ENCODE measurements at places on chromosomes 6 and 20.

DNA sequence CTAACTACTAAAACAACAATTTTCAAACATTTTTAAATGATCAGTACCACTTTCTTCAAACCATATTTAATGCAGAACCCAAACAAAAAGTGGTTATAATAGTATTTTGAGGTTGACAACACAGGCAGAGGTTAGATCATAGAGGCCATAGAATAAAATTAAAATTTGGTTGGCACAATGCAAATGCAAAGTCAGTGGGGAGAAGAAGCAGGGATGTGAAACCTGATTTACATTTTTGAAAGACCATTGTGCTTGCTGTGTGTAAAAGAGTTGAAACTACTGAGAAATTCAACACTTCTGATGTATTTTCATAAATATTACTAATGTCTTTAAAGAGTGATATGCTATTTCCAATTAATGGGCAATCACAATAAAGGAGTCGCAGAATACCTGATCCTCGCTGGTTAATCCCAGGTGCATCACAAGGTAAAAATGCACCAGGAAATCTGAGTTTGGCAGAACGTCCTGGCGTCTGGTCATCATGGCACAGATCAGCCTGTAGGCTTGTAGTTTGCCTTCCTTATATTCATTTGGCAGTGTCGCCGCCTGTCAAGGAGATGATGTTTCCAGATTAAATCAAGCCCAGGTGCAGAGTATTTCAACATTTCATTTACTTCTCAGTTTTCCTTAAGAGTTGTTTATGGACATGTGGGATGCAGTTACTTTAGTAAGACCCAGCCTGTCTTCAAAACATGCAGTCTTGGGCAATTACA is 141.2 kb downstream of the RALGAPA2 start:
- DNase-seq = no peak

DNA sequence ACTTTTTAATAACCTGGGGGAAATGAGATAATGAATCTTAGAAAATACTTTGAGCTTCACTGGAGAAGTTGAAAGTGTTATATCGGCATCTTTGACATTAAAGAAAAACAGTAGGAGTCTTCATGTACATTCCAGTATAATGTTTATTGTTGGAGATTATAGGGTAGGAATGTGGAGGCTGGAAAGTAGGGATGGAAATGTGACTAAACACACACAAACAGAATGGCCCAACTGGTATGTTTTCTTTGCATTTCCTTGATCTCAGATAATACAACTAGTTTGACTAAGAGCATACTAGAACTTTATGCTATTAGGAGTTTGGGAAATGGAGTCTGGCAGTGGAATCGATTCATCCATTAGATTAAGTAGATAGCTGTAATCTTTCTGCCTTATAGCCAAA is 10.1 kb upstream of the BAG2 start:
- DNase-seq = no peak

DNA sequence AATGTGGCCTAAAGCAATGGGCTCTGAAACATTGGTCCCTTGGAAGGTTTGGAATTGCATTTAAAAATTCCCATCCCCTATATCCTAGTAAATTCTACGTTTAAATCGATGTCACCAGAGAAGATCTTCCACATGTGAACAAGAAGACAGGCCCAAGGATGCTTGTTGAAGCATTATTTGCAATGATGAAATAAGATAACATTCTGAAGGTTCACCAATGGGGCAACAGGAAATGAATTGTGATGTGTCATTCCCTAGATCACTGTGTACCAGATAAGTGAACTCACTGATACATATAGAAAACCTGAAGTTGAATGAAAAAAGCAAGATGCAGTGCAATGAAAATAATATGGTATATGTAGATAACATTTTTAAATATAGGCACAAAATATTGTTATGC is 464.3 kb upstream of the BTBD3 start:
- no peak for DNase-seq

DNA sequence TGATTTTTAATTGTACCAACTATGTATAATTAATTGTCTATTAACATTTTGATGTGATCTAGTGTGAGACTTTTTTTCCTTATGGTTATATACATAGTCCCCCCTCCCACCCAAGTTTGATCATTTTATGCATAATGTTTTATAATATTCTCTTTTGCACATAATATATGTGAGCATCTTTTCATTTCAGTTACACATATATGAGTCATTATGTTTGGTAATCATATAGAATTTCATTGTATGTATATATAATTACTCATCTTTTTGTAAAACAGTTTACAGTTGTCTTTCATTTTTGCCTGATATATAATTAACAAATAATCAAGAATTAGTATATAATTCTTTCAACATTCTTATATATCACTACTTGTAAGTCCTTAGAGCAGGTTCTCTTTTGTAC is 15.0 kb downstream of the RWDD1 start:
- no peak for DNase-seq

- DNase-seq = no peak
These were observed 1.9 kb upstream of the MYT1 start for GRCh38 chr20:64162239-64162910.

DNA sequence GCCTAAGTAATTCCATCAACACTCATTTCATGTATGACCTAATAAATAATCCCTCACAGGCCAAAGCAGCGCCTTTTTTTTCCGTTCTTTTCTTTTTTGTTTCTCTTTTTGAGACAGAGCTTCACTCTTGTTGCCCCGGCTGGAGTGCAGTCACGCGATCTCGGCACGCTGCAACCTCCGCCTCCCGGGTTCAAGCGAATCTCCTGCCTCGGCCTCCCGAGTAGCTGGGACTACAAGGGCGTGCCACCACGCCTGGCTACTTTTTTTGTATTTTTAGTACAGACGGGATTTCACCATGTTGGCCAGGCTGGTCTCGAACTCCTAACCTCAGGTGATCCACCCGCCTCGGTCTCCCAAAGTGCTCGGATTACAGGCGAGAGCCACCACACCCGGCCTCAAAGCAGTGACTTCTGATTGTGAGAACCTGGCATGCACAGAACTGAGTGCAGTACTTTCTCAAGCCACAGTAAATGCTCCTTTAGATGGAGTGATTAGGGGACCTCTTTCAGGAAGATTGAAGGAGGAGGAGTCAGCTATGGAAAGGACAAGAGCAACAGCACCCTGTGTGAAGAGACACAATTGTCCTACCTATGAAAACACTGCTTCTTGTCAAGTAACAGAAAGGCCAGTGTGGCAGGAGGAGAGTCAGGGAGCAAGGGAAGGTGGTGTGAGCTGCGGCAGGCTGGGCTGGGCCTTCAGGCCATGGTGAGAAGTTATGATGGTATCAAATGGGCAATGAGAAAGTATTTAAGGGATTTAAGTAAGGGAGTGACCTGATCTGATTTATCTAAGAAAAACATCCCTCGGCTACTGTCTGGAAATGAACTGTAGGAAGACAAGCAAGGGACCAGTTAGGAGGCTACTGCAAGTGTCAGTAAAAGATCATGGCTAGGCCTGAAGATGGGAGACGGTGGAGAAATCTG is 1.7 kb upstream of the SCAF8 start:
- no peak for DNase-seq

DNA sequence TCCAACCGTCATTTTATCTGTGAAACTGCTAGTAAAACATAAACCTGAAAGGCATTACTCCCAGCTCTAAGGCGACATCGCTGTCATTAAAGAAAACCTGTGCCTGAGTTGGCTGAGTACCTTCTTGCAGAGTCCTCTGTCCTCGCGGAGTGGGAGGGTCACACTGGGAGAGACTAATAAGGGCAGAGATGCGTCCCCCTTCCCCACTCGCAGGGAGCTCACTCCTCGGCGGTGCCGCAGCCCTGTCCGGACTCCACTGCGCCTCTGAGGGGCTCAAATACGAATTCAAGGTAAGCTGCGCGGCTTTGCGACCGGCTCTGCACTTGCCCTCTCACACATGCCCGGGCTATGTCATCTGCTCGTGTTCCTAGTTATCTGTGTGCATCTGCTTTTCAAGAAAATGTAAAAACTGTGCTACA is at the start of gene COL19A1:
Gene COL19A1, plus strand, starts transcription at position 206 of the 419 bp plus-strand sequence. CDS start 13,012 bp downstream, outside the sequence.
- peak; percentile 20 for DNase-seq

GRCh38 chr6:110173506-110174132 is 5.9 kb downstream of the WASF1 start:
- DNase-seq = no peak

DNA sequence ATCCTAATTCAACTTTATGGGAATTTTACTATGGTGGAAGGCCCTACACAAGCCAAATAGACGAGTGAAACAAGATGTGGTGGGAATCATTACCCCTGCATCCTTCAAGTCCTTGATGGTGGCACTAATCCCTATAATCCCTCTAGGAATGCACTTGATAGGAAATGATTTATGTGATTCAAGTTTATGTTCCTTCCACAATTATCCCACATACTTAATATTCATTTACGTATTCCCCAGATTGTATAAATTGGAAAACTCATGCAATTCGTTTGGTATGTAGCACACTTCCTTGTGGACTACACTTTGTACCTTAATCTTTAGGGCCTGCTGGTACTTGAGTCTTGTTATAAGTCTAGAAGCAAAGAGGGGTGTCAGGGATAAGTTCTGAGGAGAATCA is 40.8 kb downstream of the PKIB start:
- no peak for DNase-seq

Measured in central memory CD4-positive, alpha-beta T cell (primary cell).